ENCODE measurements at places on chromosomes 7 and 10. TPM values are rescaled to one million over a fixed set of nuclear protein-coding genes. Genes with fewer than 3 reads are reported as not detected.

LIPN gene
- total RNA-seq = not detected

OR2A5 gene
- not detected for total RNA-seq

RTKN2 gene
- not detected for total RNA-seq

C10orf53 gene
- total RNA-seq = not detected
